H1 (cell line): ENCODE measurements at places on chromosomes 11 and 22. TPM values are rescaled to one million over a fixed set of nuclear protein-coding genes. Genes with fewer than 3 reads are reported as not detected.

- H3K36me3 ChIP-seq = no peaks in the 10 kb centered on the region; the same call in 1 of the 2 replicates
- no peak for DNase-seq
- peaks cover 3% of the 10 kb centered on the region for H3K4me1 ChIP-seq
- no peaks in the 10 kb centered on the region for H3K27me3 ChIP-seq
- no peak overlapping the region for H3K27ac ChIP-seq
- H3K4me3 ChIP-seq = peak overlapping the region; percentile 45
Measured at GRCh38 chr11:567629-568292, 7.0 kb downstream of the RASSF7 start.

- DNase-seq = no peak
- H3K4me1 ChIP-seq = no peaks in the 10 kb centered on the region
- H3K4me3 ChIP-seq = no peak overlapping the region
- H3K27ac ChIP-seq = no peak overlapping the region
Measured at GRCh38 chr11:65021003-65021402, 6.2 kb upstream of the SNX15 start.

DNA sequence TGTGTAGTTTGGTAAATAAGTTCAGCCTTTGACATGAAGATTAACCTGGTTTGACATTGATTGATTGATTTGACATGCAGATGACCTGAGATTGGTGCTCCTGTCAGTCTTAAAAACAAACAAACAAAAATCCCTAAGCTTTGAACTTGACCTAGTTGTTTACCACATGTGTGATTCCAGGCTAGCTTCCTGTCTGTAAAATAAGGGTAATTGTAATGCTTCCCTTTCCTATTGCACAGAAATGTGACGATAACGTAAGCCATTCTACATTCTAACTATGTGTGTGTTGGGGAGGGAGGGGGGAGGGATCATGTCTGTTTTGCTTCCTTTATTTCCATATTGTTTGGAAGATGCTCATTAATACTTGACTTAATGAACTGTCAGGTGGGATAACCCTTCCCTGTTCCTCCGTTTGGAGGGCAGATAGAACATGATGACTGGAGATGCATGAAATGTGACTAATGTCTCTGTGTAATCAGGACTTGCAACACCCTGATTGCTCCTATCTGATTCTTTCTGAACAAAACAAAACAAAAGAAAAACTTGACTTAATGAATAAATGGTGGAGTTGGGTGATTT is 106.1 kb upstream of the CLMP start:
- H3K27ac ChIP-seq = no peak overlapping the region
- DNase-seq = no peak
- H3K4me3 ChIP-seq = peak overlapping the region; percentile 60; the same call in 1 of the 2 replicates
- no peaks in the 10 kb centered on the region for H3K36me3 ChIP-seq

- H3K4me3 ChIP-seq = no peak overlapping the region
- DNase-seq = no peak
- H3K36me3 ChIP-seq = no peaks in the 10 kb centered on the region
- H3K27ac ChIP-seq = no peak overlapping the region
- H3K4me1 ChIP-seq = no peaks in the 10 kb centered on the region
Measured at GRCh38 chr11:11969380-11970215, 38.8 kb downstream of the DKK3 start.

DNA sequence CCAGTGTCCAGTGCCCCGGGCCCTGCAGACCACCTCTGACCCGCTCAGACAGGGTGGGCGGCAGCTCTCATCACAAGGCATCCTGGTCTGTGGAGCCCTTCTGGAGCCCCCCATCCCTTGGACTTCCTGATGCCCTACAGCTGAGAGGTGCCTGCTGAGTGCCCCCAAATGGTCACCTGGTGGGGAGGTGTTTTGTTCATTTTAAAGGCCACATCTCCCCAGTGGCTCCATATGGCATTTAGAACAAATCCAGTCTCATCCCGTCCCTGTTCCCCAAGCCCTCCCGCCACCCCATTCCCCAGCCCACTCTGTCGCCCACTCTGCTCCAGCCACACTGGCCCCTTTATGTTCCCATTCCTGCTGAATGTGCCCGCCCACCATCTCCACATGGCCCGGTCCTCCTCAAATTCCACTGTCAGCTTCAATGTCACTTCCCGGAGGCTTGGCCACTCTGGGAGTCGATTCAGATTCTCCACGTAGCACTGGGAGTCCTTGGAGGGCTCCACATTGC is 32.8 kb downstream of the OSBPL5 start:
- H3K27me3 ChIP-seq = no peaks in the 10 kb centered on the region
- H3K27ac ChIP-seq = no peak overlapping the region
- no peaks in the 10 kb centered on the region for H3K36me3 ChIP-seq
- DNase-seq = no peak
- no peaks in the 10 kb centered on the region; the same call in 1 of the 2 replicates for H3K4me1 ChIP-seq

The IFITM1 gene
- 394 and 417 TPM in 2 replicates for total RNA-seq

The MRPL23 gene
- total RNA-seq = 86.0 and 86.4 TPM in 2 replicates

The P2RY2 gene
- 1.0 and 1.2 TPM in 2 replicates for total RNA-seq

DNA sequence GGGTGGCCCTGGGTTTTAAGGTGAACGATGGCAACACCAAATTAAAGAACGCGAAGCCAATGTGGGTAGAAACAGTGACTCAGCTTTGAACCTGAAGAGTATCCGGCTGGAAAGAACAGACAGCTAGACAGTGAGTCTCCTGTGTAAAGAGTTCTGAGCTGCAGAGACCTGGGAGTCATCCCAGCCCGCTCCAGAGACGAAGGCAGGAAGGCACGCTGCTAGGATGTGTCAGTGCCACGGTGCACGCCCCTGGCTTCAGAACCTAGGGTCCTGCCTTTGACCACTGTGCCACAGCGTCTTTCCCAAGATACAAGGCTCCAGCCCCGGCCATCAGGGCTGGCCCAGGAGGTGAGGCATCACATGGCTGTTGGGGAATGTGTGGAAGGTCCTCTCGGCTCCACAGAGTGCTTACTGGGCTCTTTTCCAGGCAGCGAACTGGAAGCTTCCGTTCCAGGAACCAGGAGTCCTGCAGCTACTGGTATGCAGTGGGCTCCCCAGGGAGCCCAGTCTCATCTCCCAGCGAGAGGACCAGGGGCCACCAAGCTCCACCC is 29.9 kb downstream of the LRFN4 start:
- H3K27ac ChIP-seq = no peak overlapping the region
- H3K36me3 ChIP-seq = no peaks in the 10 kb centered on the region
- H3K27me3 ChIP-seq = no peaks in the 10 kb centered on the region
- no peak for DNase-seq
- H3K4me1 ChIP-seq = peaks cover 8% of the 10 kb centered on the region
- H3K4me3 ChIP-seq = no peak overlapping the region

DNA sequence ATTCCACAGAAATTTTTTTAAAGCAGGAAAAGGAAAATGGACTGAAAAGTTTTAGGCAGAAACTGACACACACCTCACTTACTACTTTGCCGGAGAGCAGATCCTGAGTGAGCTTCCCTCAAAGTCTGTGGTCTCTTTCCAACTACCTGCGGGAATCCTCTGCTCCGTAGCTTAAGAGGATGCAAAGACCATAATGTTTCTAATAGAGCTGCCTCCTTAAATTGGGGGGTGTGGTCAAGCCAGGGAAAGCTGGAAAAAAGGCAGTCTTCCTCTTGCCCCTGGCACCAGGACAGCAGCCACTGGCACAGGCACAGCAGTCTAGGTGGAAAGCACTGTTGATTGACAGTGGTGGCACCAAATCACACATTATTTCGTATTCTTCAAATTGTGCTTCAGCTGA is at the start of gene ETS1:
Gene ETS1 (minus strand): TSS at position 144 of the 400 bp plus-strand sequence. CDS start 14,428 bp downstream, outside the sequence.
- peak within 1 kb of the TSS; percentile 56 for H3K4me3 ChIP-seq
- H3K4me1 ChIP-seq = peaks cover 22% of the 10 kb centered on the region; the same call in 1 of the 2 replicates
- no peaks in the 10 kb centered on the region for H3K27me3 ChIP-seq
- H3K36me3 ChIP-seq = no peaks in the 10 kb centered on the region
- no peak for DNase-seq
